CD4-positive, alpha-beta memory T cell (primary cell): ENCODE measurements at places on chromosomes 16 and 17.

DNA sequence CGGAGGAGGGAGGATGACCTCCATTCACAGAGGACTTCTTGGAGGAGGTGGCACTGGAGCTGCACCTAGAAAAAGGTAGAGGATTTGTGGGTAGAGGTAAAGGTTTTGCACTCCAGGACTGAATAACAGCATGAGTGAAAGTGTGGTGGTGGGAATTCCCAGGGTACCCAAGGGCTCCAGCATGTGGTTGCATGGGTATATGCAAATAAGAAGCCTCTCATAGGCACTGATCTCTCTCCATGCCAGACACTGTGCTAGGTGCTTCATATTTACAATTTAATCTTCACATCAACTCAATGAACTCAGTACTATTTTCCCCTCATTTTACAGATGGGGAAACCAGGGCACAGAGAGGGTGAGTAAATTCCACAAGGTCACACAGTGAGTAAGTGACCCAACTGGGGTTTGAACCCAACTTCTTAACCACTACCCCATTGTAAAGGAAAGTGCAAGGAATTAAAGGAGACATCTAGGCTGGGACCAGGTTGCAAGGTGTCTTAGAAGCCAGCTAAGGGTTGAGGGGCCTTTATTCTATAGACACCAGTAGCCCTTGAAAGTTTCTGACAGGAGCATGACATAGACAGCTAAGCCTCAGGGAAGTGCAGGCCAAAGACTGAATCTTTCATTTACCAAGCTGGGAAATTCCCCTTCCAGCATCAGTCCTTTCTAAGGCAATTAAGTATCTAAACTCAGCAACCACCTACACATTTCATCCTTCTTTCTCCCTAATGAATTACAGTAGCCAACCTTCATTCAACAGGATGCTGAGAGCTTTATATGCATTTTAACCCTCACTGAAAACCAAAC, 21.3 kb downstream of the SCNN1B start:
- DNase-seq: no peak

- no peak for DNase-seq
These were observed 46.8 kb downstream of the TIMM22 start for GRCh38 chr17:1043601-1044251.

- DNase-seq: no peak
These were observed 20.3 kb downstream of the SLC7A6OS start for GRCh38 chr16:68290450-68290849.

- no peak for DNase-seq
These were observed 149.4 kb upstream of the HS3ST2 start for GRCh38 chr16:22664561-22664997.

GRCh38 chr16:10665166-10665565, 29.6 kb downstream of the TEKT5 start:
- DNase-seq: no peak

DNA sequence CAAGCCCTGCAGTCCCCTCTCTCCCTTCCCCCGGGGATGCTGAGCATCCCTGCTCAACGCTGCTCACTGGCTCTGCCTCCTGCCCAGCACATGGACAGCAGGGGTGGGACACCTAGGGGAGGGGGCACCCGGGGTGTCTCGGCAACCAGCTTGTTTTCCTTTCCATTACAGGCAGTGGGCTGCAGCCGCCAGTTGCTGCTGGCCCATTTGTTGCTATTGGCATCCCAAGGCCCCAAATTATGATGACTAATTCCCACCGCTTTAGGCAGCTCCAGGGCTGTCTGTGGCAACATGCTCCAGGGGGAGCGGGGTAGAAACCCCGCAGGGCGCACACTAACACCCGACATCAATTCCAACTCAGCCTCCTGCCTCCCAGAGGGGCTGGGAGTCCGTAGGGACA, 4.9 kb downstream of the SDK2 start:
- DNase-seq: no peak

- DNase-seq: no peak
These were observed 18.8 kb downstream of the USP22 start for GRCh38 chr17:21024024-21024423.

DNA sequence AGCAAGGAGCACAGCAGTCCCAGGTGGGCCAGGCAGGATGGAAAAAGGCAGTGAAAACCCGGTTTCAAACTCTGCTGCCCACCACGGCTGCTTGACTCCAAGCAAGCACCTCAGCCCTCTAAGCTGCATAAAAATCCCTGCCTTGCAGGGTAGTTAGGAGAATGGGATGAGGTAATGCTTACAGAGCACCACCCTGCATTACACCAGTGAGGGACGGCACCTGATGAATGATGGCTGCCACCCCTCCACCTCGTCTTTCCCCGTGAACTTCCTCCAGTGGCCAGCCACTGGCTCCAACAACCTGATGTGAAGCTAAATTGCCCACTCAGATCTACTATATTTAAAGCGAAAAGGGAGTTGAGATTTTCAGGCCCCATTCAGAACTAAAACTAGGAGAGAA, 21.3 kb downstream of the MIEF2 start:
- no peak for DNase-seq

GRCh38 chr16:73000020-73000906, 47.7 kb downstream of the ZFHX3 start:
- DNase-seq: no peak

- DNase-seq: no peak
These were observed 224.5 kb upstream of the CNTNAP4 start for GRCh38 chr16:76052725-76053124.

- no peak for DNase-seq
These were observed 29.8 kb downstream of the TTYH2 start for GRCh38 chr17:74243013-74243755.

GRCh38 chr17:52648995-52649394, 490.5 kb upstream of the CA10 start:
- no peak for DNase-seq

DNA sequence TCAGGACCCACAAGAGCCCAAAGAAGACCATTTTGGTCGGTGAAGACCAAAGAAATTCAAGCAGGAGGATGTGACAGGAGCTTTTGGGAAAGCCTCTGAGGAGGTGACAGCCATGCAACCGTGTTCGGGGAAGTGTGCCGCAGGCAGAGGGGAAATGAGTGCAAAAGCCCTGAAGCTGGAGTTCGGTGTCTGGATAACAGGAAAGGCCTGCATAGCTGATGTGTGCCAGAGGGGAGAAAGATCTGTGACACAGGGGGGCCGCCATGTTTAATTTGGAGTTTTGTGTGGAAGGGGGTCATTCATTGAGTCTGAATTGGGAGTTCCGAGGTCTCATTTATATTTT, 870 bp upstream of the ZC3H7A start:
- DNase-seq: no peak

GRCh38 chr17:77148940-77149510, 8.3 kb downstream of the SEC14L1 start:
- no peak for DNase-seq

- no peak for DNase-seq
These were observed 245.9 kb downstream of the XYLT1 start for GRCh38 chr16:17224879-17225281.

GRCh38 chr17:61464130-61464842, 12.1 kb downstream of the TBX4 start:
- DNase-seq: no peak

- DNase-seq: no peak
These were observed 53.6 kb downstream of the GRIN2A start for GRCh38 chr16:10128397-10129258.
